Hippocampal formation (tissue), 2 donors: ENCODE measurements at places on chromosomes 3 and 15.
A peak's percentile ranks its signal among the peaks of the same experiment; 100 is the strongest.

DNA sequence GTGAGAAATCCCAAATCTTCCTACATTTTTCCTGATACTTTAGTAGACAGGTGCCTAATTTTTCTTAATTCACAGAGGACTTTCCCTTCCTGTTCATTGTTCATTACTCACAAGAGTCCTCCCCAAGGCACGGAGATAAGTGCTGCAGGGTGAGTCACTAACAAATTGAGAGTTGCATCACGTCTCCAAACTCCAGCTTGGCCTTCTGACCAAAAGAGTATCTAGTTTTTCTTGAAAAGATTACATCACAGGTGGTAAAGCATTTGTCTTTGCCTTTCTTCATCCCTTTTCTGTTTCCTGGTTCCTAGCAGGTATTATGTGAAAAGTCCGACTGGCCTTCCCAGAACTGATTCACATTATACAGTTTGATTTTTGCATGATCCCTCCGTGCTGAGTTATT is 24.9 kb upstream of the RASGRP1 start:
- no peak for DNase-seq

GRCh38 chr3:53804697-53805462 is 41.3 kb downstream of the CHDH start:
- no peak for DNase-seq

DNA sequence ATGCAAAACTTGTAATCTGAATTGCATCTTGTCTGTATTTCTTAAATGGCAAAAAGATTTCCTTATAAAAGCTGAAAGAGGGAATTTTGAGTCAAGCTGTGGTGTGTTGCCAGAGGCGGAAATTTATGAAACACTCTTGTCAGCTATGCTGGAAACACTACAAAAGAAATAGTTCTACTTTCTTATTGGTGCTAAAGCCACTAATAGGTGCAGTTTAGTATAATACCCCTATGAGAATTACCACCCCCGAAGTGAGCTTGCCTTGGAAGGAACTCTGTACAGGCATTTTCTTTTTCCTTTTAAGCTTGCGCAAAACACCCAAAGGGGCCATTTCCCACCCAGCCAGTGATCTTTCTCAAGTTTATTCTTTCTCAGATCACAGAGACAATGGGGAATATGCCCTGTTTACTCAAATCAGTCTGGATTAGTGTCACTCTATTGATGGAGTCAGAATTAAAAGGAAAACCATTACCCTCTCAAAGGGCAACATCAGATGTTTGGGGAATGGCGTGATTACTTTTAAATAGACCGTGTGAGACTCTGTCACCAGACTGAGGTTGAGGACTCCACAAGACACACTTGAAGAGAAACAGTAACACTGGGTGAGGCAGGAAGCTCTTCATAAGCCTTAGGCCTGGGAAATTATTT is 166.0 kb downstream of the TP63 start:
- no peak for DNase-seq

DNA sequence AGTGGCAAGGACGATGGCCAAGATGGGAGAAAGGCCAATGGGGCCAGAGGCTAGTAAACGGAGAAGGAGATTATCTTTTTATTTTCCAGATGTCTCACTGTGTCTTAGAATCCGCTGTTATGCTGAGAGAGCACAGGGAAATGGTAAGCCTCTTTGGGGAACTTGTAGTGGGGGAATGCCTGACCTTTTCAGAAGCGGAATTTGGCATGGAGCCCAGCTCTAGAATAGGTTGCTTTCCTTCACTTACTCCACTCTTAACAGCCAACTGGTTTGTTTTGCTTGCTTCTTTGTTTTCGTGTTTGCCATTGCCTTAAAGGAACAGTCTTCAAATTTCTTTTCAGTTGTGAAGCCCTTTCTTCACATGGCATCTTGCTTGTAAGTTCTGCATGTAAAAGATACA is 316.2 kb upstream of the THRB start:
- DNase-seq: no peak

GRCh38 chr15:47507221-47507985 is 209.9 kb upstream of the SEMA6D start:
- no peak for DNase-seq

DNA sequence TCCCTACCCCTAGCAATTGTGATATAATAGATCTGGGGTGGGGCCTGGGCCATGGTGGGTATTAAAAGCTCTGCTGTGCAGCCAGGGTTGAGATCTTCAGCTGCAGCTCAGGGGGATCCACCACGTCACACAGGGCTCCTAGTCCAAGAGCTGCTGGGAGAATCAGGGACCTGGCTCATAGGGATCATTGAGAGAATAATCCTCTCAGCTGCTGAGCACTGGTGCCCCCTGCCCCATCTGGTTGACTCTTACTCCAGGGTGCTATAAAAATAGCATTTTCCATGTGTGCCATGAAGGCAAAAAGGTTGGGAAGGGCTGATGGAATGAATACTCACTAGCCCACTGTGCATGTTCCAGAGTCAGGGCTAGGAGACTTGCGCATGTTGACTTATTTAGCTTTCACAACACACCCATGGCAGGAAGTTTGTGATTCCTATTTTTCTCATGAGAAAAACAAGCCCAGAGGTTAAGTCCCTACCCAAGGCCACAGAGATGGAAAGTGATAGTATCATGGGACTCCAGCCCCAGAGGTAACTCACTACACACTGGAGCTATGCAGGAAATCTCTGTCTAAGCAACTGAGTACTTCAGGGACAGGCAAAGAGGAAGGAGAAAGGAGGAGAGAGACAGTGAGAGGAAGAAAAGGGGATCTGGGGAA is 94.6 kb upstream of the HERC1 start:
- DNase-seq: no peak

- no peak for DNase-seq
Measured at GRCh38 chr15:56929399-56929798, 11.0 kb downstream of the TCF12 start.

- DNase-seq: no peak
Measured at GRCh38 chr15:100048736-100049135, 293.0 kb downstream of the ADAMTS17 start.

DNA sequence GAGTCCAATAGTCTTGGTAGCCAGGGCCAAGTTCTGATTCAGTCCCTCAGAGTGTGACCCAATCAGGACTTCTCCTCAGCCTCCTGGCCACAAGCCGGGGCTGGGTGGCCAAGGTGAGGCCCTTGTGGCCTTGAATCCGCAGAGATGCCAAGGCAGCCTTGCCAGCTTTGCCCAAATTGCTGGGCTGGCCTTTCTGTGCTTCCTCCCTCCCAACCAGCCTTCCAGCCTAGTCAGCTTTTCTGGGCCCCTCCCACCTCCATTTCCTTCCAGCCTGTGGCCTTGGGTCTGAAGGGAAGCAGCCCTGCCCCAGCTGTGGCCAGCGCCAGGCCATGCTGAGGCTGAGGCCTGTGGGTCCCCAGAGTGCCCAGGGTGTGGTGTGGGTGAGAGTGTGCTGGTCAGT is 34.3 kb upstream of the ANKDD1A start:
- DNase-seq: peak; percentile 26

- no peak for DNase-seq
Measured at GRCh38 chr3:81752604-81753003, 8.8 kb downstream of the GBE1 start.

- DNase-seq: no peak
Measured at GRCh38 chr3:15261274-15261673, 55.2 kb downstream of the CAPN7 start.

DNA sequence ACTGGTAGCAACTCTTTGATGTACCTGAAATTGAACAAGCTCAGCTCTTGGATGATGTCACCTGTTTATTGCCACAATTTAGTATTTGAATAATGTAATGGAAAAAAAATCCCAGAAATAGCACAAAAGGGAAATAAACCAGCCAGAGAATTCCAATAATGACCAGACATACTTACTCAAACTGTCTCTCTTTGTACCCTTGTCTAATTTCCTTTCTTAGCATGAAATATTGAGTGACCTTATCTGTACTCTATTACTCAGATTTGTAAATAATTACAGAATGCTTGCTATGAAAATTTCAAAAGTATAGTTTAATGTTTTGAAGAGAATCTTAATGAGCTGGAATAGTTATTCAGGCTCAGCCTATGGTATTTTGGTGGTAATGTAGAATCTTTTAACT is 555.4 kb upstream of the SGO1 start:
- DNase-seq: no peak

GRCh38 chr3:37504583-37505357 is 330.4 kb upstream of the LRRFIP2 start:
- no peak for DNase-seq

- DNase-seq: no peak
Measured at GRCh38 chr3:195440379-195440778, 2.4 kb downstream of the ACAP2 start.

GRCh38 chr3:188220097-188220788 is 66.3 kb downstream of the LPP start:
- no peak for DNase-seq

- DNase-seq: no peak
Measured at GRCh38 chr3:134544316-134544715, 58.5 kb downstream of the CEP63 start.

- DNase-seq: no peak
Measured at GRCh38 chr3:102113421-102114041, 264.2 kb downstream of the NFKBIZ start.

GRCh38 chr15:96336108-96336595 is 5.7 kb downstream of the NR2F2 start:
- DNase-seq: no peak

- DNase-seq: no peak
Measured at GRCh38 chr15:29698030-29698701, 124.1 kb downstream of the TJP1 start.

GRCh38 chr3:36871379-36872126 is 73.3 kb downstream of the TRANK1 start:
- no peak for DNase-seq

DNA sequence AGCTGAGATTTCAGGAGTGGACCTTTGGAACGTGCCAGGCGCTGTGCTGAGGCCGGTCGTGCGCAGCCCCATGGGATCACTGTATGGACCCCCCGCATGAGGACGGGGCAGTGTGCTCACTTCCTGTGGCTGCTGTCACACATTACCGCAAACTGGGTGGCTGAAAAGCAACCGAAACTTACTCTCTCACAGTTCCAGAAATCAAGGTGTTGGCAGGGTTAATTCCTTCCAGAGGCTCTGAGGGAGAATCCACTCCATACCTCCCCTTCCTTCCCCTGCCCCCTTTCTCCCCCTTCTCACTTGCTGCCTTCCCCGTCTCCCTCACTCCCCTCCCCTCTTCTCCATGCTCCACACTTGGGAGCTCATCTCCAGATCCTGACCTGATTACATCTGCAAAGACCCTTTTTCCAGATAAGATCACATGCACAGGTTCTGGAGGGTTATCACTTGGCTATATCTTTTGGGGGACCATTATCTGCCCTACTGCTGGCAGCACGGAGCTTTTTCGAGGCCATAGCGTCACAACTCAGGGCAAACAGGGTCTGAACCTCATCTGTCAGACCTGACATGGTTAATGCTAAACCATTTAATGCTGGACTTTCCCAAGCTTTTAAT is 41.2 kb downstream of the KLF13 start:
- DNase-seq: no peak

DNA sequence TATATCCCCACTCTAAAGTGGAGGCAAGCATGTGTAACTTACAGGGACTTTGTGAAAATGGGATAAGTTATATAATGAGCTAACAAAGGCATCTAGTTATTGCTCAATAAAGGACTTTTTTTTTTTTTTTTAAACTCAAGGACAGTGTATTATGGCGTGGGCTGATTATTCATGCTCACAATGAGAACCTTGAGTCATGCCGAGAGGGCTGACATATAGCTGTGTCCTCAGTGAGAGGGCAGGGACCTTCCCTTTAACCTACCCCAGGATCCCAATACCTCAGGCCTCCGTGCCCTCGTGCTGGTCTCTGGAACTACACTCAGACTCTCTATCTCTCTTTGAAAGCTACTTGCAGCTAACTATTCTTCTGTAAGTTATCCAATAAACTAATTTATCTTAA is 319.9 kb upstream of the ICE2 start:
- DNase-seq: no peak

GRCh38 chr3:52982839-52983238 is 63.0 kb downstream of the SFMBT1 start:
- no peak for DNase-seq

DNA sequence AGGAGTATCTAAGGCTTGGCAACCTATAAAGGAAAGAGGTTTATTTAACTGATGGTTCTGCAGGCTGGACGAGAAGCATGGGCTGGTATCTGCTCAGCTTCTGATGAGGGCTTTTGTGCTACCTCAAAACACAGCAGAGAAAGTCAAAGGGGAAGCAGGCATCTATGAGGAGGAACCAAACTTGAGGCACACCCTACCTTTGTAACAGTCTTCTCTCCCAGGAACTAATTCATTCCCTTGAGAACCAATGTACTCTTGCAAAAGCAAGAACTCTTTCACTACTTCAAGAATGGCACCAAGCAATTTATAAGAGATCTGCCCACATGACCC is 109.0 kb downstream of the CGGBP1 start:
- DNase-seq: no peak

DNA sequence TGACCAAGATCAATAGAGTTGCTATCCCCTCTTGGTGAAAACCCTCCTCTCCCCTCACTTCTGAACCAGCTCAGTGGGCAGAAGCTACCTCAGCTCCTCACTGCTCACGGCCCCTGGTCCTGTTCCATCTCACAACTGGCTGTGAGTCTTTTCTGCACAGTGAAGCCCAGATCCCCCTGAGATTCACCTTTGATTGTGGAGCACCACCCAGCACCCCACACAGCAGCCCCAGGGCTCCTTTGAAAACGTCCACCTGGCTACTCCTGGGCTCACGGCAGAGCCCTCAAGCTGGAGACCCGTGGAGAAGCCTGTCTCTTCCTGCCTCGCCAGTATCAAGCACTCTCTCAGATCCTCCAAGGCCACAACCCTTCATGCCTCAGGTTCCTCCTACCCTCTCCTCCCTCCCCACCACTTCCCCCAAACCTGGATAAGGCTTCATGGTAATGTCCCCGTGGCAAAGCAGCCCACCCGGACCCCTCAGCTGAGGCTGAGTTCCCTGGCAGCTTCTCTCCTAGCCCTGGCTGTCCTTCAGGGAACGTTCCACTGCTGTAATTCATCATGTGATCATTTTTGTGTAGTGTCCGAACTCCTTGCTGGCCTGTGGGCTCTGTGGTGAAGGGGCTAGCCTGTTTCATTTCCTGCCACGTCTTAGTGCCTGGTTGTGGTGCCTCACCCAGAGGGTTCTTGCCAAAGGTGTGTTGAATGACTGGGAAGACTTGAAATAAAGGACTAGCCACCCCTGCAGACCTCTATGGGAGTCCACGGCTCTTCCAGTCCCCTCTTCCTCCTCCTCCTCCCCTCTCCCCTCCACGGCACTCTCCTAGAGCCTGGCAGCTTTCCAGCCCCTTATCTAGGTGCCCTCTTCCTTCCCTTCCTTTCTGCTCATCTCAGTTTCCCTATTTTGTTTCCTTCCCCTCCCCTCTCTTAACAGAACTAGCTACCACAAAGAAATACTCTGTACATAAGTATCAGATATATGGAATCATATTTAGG is 44.5 kb downstream of the KY start:
- no peak for DNase-seq
